ENCODE measurements at places on chromosomes 3 and 15. TPM values are rescaled to one million over a fixed set of nuclear protein-coding genes. Genes with fewer than 3 reads are reported as not detected.

CIB2 gene
- 3.8 TPM for total RNA-seq

RTP4 gene
- total RNA-seq: 3.4 TPM

FGF7 gene
- not detected for total RNA-seq

DNA sequence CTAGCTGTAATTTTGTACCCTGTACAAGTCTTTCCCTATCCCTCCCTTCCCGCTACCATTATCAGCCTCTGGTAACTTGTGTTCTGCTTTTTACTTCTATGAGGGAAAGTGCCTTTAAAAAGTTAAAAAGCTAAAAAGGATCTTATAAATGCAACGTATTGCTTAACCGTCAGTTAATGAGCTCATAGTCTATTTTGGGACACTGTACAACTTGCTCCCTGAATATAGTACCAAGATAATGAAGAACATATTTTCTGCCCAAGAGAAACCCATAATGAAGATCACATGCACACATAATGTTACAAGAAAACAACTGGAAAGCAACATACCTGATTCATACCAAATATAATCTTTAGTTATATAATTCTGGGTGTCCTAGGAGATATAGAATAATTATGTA, 22.6 kb downstream of the ZIC1 start:
- H3K27ac ChIP-seq: no peak overlapping the region
- H3K4me3 ChIP-seq: no peak overlapping the region
- no peaks in the 10 kb centered on the region for H3K4me1 ChIP-seq
- DNase-seq: no peak
- no peaks in the 10 kb centered on the region for H3K36me3 ChIP-seq

DNA sequence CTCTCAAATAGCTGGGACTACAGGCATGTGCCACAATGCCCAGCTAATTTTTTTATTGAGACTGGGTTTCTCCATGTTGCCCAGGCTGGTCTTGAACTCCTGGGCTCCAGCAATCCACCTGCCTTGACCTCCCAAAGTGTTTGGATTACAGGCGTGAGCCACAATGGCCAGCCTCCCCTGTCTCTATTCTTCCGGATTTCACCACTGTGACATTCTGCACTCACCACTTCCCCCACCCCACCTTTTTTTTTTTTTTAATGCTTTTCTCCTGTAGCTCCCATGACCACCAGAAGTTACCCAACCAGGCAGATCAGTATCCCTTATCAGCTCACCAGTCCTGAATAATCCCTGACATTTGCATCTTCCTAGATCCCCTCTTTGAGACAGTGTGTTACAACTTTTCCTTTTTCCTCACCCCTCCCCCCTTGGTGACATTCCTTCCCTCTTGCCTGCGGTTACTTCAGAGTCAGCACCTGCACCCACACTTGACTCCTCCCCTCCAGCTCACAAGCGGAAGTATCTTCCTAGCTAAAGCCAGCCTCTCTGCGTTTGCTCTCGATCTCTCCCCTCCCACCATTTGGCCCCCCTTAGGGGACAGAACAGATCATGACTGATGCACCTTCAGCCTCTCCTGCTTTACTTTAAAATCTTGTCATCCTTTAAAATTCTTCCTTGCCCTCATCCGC, 13.5 kb upstream of the ZNF592 start:
- H3K27me3 ChIP-seq: no peaks in the 10 kb centered on the region
- peak overlapping the region; percentile 85 for H3K4me3 ChIP-seq
- peak overlapping the region; percentile 88 for H3K27ac ChIP-seq

DNA sequence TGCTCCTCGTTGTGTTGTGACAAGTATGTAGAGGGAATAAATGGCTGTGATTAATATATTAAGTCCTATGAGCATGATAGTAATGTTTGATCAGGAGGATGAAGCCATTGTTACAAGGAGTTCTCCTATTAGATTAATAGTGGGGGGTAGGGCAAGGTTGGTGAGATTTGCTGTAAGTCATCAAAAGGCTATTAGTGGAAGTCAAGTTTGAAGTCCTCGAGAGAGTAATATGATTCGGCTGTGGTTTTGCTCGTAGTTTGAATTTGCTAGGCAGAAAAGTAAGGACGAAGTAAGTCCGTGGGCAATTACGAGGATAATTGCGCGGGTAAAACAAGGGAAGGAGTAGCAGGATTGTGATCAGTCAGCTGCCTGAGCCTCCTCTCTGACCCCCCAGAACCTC, 26.0 kb upstream of the BUB1B start:
- H3K4me3 ChIP-seq: no peak overlapping the region
- H3K36me3 ChIP-seq: no peaks in the 10 kb centered on the region
- no peak for DNase-seq
- no peaks in the 10 kb centered on the region for H3K4me1 ChIP-seq
- H3K27me3 ChIP-seq: no peaks in the 10 kb centered on the region
- H3K27ac ChIP-seq: no peak overlapping the region

GRCh38 chr15:100708916-100709315, 106.5 kb downstream of the ASB7 start:
- no peak overlapping the region for H3K4me3 ChIP-seq
- peaks cover 41% of the 10 kb centered on the region for H3K27me3 ChIP-seq
- H3K27ac ChIP-seq: no peak overlapping the region
- peaks cover 2% of the 10 kb centered on the region for H3K36me3 ChIP-seq
- peaks cover 4% of the 10 kb centered on the region for H3K4me1 ChIP-seq
- no peak for DNase-seq

- H3K27ac ChIP-seq: no peak overlapping the region
- H3K36me3 ChIP-seq: no peaks in the 10 kb centered on the region
- peaks cover 10% of the 10 kb centered on the region for H3K27me3 ChIP-seq
- no peaks in the 10 kb centered on the region for H3K4me1 ChIP-seq
Observed at GRCh38 chr3:72280876-72281275, 495.9 kb upstream of the PROK2 start.

- H3K4me3 ChIP-seq: no peak overlapping the region
- H3K27ac ChIP-seq: peak overlapping the region; percentile 75
- H3K27me3 ChIP-seq: no peaks in the 10 kb centered on the region
Observed at GRCh38 chr3:71018799-71019198, 564.7 kb downstream of the FOXP1 start.

GRCh38 chr3:158508481-158508880, 62.5 kb upstream of the MLF1 start:
- H3K36me3 ChIP-seq: peaks cover 2% of the 10 kb centered on the region
- no peaks in the 10 kb centered on the region for H3K4me1 ChIP-seq
- H3K27ac ChIP-seq: no peak overlapping the region
- H3K27me3 ChIP-seq: no peaks in the 10 kb centered on the region
- no peak for DNase-seq

GRCh38 chr15:82647045-82647834, at the start of gene CPEB1:
Gene CPEB1 (minus strand): TSS chr15:82647363. CDS start chr15:82628459, 18,904 bp downstream.
- peaks cover 55% of the 10 kb centered on the region for H3K27me3 ChIP-seq
- DNase-seq: peak; percentile 46
- H3K4me3 ChIP-seq: peak within 1 kb of the TSS; percentile 75
- peaks cover 2% of the 10 kb centered on the region for H3K36me3 ChIP-seq

All from activated T-cell treated with anti-CD3 and anti-CD28 coated beads, Interleukin-2, amount 50 U/mL, for 72 hours (primary cell).